Left colon (tissue), 2 donors: ENCODE measurements at places on chromosomes 1 and 21. TPM values are rescaled to one million over a fixed set of nuclear protein-coding genes. Genes with fewer than 3 reads are reported as not detected.
A peak's percentile ranks its signal among the peaks of the same experiment; 100 is the strongest.

DNA sequence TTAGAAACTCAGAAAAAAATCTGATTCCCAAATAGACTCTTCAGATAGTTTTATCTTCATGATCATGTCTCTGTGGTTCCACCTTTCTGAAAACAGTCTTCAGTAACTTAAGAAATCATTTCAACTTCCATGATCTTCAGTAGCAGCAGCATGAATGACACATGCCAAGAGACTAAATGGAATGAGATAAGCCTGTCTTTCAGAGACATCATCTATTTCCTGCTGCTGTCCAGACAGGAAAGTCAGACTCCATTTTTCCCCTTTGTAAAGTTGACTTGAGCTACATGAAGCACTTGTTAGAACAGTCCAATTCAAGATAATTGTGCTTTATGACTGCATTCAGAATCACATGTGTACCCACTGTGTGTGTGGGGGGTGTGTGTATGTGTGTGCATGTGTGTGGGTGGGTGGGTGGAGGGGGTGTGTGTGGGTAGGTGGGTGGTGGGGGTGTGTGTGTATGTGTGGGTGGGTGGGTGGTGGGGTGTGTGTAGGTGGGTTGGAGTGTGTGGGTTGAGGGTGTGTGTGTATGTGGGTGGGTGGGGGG is 58.8 kb downstream of the CLIC4 start:
- DNase-seq, result no peak

GRCh38 chr1:241640867-241641622 is 876 bp upstream of the CHML start:
- peak; percentile 36 for DNase-seq

GRCh38 chr1:184635347-184635979 is 119.2 kb downstream of the EDEM3 start:
- DNase-seq, result no peak

- no peak for DNase-seq
These were observed 1.5 kb downstream of the RALGPS2 start for GRCh38 chr1:178726545-178726944.

CRABP2 gene
- 0.98 TPM for total RNA-seq

OR2L2 gene
- not detected for total RNA-seq

DNA sequence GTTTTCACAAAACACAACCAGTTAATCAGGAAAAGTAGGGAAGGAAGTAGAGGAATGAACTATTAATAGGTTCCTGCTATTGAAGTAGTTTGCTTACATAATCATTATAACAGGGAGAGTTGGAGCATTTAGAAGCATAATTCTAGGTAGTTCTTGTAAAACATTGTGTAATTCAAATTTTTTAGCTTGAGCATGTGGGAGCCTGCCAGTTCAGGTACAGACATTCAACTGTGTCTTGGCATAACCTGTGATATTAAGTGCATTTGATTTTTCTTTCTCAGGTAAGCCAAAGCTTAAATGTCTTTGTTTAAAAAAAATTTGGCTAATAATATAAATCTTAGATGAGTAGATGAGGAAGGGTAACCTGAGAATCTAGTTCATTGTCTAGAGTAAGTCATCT is 3.4 kb downstream of the YTHDF2 start:
- no peak for DNase-seq

GJA4 gene
- 2.3 TPM for total RNA-seq

- DNase-seq, result peak; percentile 91
These were observed at the start of gene RUSC1 for GRCh38 chr1:155320661-155321617. TSS of gene RUSC1 (plus strand) at chr1:155320894. CDS start at chr1:155321774, 880 bp downstream.

DNA sequence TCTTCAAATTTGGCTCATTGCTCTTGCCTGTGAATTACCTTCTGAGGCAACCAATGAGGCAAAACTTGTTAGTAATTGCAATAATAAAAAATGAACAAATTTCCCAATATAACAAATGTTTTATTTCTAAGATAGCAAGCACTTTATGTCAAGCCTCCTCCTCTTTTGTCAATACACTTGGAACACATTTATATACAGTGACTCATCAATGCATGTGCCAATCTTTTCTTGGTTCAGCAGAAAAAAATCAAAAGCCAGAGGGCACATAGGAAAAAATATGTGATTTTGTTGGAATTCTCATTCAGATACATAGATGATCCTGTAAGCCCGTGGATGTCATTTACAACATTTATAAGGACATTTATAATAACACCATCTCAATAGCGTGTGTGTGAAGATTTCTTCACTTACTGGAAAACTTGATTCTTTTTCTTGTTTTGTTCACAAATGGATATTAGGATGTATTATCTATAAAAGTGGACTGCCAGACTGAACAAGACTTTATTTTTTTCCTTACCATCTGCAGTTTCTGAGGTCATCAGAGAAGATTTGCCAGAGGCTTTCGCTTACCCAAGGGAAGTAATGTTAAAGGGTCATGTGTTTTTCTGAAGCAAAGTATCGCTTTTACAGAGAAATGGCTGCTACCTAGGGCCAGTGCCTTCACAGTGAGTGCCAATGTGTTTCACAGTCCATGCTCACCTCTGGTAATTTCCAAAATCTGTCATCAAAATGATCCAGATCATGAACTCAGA is 645.7 kb upstream of the PTBP2 start:
- no peak for DNase-seq
